ENCODE measurements at places on chromosomes 16 and 17.

DNA sequence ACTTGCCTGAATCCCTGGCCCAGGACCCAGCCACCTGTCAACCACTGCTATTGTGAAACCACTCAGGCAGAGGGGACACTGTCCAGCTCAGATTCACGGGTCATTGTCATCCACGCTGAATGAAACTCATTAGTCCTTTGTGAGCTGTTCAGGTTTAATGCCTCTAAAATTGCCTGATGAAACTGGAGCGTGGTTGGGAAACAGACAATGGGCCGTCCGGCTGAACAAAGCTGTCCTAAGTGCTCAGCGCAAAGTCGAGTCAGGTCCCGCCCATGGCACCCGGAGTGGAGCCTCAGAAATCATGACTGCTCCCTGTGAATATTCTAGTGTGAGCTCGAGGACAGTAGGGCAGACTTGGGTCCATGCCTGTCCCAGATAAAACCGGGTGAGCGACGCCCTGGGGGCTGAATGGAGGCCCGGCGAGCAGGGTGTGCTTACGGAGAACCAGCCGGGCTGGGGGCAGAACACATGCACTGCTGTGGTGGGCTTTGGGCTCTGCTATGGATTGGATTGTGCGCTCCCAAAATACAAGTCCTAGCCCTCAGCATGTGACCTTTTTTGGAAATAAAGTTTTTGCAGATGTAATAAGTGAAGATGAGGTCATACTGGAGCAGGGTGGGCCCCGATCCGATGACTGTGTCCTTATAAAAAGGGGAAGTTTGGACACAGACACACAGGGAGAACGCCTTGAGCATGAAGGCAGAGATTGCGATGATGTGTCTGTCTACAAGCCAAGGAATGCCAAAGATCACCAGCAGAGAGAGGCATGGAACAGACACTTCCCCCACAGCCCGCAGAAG is 12.9 kb upstream of the CMIP start:
- no peak for DNase-seq

DNA sequence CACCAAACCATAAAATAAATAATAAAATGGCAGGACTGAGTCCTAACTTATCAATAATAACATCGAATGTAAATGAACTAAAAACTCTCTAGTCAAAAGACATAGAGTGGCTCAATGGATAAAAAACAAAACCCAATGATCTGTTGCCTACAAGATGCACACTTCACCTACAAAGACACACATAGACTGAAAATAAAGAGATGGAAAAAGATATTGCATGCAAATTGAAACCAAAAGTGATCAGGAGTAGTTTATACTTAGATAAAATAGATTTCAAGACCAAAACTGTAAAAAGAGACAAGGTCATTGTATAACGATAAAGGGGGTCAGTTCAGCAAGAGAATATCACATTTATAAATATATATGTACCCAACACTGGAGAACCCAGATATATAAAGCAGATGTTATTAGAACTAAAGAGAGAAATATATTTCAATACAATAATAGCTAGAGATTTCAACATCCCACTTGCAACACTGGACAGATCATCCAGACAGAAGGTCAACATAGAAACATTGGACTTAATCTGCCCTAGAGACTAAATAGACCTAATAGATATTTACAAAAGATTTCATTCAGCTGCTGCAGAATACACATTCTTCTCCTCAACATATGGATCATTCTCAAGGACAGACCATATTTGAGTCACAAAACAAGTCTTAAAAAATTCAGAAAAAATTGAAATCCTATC is 29.8 kb downstream of the SLC47A2 start:
- DNase-seq: no peak

GRCh38 chr16:751152-752006 is 9.2 kb upstream of the MSLN start:
- no peak for DNase-seq

GRCh38 chr17:57578608-57579225 is 166.4 kb downstream of the CCDC182 start:
- DNase-seq: no peak

GRCh38 chr17:69414408-69415274 is at the start of gene MAP2K6:
Gene MAP2K6 (plus strand): TSS chr17:69414697. CDS start chr17:69414985, 288 bp downstream.
- peak; percentile 68 for DNase-seq

- DNase-seq: no peak
Measured at GRCh38 chr17:46773221-46773605, 45.3 kb downstream of the WNT3 start.

GRCh38 chr16:2250652-2251295 is 613 bp downstream of the ECI1 start:
- peak; percentile 19 for DNase-seq

GRCh38 chr16:53212893-53213223 is 158.1 kb downstream of the CHD9 start:
- DNase-seq: no peak

- no peak for DNase-seq
Measured at GRCh38 chr17:40307740-40308239, 1.2 kb upstream of the RARA start.

GRCh38 chr16:86532526-86532815 is 22.1 kb downstream of the FOXF1 start:
- DNase-seq: no peak

GRCh38 chr17:60926466-60927183 is 249.0 kb downstream of the BCAS3 start:
- no peak for DNase-seq

DNA sequence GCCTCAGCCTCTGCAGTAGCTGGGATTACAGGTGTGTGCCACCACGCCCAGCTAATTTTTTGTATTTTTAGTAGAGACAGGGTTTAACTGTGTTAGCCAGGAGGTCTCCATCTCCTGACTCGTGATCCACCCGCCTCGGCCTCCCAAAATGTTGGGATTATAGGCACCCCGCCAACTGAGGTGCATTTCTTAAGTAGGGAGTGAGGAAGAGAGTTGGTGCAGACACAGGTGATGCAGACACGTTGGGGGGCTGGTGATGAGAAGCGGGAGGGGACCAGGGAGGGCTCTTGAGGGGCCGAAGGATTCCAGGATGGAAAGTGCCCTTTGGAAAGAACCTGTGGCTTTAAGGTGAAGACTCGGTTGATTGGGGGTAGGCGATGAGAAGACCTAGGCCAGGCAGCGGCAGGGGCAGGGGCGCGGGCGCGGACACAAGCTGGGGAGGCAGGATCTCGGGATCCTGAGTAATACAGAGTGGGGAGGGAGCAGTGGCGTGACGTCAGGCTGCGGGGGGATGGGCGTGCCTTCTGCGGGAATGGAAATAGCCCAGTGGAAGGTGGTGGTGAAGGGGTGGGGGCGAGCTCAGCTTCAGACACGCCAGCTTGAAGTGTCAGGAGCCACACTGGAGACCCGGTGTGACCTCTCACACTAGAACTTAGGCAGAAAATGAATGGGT is 2.5 kb upstream of the ATP6V0C start:
- DNase-seq: no peak
